ENCODE measurements at places on chromosomes 5 and 9. TPM values are rescaled to one million over a fixed set of nuclear protein-coding genes. Genes with fewer than 3 reads are reported as not detected.
A peak's percentile ranks its signal among the peaks of the same experiment; 100 is the strongest.

Gene LEAP2
- total RNA-seq = 2.5 TPM

- peaks cover 11% of the 10 kb centered on the region for H3K4me1 ChIP-seq
- H3K27me3 ChIP-seq = peaks cover 2% of the 10 kb centered on the region
- no peak overlapping the region for H3K27ac ChIP-seq
- H3K4me3 ChIP-seq = no peak overlapping the region
Measured at GRCh38 chr9:88090151-88090581, 48.1 kb downstream of the SPATA31C2 start.

DNA sequence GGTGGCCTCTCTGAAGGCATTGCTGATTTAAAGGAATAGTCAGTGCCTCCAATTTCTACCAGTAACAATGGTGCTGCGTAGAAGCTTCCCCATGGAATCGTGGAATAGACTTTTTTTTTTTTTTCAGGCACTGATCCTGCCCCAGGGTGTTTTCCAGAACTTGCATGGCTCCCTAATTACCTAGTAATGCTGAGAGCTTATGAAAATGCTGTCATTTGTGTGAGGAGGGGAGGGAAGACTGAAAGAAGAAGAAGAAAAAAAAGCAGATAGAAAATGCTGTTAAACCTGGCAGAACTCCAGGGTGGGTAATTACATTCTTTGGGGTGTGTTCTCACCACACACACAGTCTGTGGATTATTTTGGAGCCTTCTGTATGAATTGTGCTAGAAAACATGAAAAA, 4.8 kb upstream of the GRIA1 start:
- H3K27ac ChIP-seq = no peak overlapping the region
- peaks cover 2% of the 10 kb centered on the region for H3K27me3 ChIP-seq
- DNase-seq = no peak
- H3K4me1 ChIP-seq = peaks cover 4% of the 10 kb centered on the region
- no peaks in the 10 kb centered on the region for H3K36me3 ChIP-seq

Gene OTP
- 0.17 TPM for total RNA-seq

DNA sequence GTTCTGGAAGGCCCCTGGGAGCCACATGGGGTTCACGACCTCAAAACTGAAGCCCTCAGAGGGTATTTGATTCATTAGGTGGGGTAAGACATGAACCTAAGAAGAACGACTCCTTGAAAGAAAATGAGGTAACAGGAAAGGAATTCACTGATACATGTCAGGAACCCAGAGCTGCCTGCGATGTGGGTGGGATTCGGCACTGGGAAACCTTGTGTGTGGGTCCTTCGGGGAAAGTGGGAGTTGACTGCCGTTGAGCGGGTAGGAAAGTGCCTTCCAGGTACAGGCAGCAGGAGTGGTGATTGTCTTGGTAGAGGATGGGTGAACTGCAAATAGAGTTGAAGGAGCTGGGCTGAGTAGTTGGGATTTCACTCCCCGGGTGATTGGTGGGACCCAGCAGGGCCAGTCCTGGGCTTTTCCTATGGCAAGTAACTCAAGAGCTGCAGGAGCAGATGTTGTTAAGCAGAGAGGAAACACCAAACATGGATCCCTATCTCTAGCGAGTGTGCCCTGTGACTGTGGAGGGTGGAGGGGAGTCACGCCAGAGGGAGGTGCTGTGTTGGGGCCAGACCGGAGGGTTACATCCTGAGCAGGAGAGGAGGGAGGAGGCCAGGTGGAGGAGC, 30.8 kb downstream of the ANKRD33B start:
- H3K4me1 ChIP-seq = peaks cover 39% of the 10 kb centered on the region
- peak overlapping the region; percentile 92 for H3K27ac ChIP-seq
- peak overlapping the region; percentile 13 for H3K4me3 ChIP-seq

DNA sequence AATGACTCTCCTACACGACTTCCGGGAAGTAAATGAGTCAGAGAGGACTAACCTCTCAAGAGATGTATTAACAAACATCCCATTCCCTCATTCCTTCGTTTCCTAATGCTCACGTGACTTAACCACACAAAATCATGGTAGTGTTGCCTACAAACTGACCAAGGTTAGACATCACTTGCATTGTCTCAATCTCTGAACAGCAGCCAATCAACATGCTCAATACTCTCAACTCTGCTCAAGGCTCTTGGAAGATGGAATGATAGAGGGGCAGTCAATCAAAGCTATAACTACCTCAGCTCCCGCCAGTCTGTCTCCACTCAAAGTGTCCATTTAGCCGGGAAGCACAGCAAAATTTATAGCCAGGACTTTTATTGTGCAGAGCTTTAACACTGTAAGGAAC, 143.8 kb upstream of the PIK3R1 start:
- H3K27ac ChIP-seq = no peak overlapping the region
- no peaks in the 10 kb centered on the region for H3K27me3 ChIP-seq
- no peak overlapping the region for H3K4me3 ChIP-seq

Gene MRPS27
- 30.1 TPM for total RNA-seq

- no peaks in the 10 kb centered on the region for H3K27me3 ChIP-seq
- H3K27ac ChIP-seq = no peak overlapping the region
- H3K4me1 ChIP-seq = peaks cover under 1% of the 10 kb centered on the region
- no peak overlapping the region for H3K4me3 ChIP-seq
- H3K36me3 ChIP-seq = peaks cover 4% of the 10 kb centered on the region
Measured at GRCh38 chr5:4313138-4313537, 717.5 kb downstream of the IRX1 start.

GRCh38 chr5:128053291-128053954, 30.1 kb upstream of the SLC12A2 start:
- H3K4me1 ChIP-seq = no peaks in the 10 kb centered on the region
- no peak for DNase-seq
- no peaks in the 10 kb centered on the region for H3K27me3 ChIP-seq
- no peak overlapping the region for H3K4me3 ChIP-seq
- H3K27ac ChIP-seq = no peak overlapping the region

DNA sequence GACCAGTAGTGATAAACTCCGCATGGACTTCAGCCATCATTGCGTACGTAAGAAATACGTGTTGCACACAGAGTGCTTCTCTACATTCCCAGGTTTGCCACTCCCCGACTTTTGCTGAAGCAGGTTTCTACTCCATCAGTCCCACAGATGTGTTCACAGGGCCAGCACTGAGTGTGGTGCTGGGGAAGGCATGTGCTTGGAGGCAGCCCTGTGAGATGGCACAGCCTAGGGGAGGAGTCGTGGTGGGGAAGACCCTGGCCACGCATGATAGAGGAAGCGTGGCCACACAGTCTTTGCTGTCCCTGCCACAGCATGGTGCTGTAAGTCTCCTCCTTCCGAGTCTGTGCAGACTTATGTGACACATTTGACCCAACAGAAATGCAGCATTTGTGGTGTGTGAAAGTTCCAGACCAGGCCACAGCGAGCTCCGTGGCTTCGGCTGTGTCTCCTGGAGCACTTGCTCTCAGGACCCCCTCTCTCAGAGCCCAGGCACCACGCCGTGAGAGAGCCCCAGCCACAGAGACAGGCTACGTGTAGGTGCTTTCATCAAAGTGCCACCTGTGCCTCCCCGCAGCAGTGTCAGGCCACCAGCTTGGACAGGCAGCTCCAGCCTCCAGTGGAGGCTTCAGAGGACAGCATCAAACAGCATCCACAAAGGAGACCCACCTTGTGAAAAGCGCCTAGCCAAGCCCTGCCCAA, 197.8 kb downstream of the AUH start:
- H3K4me3 ChIP-seq = no peak overlapping the region
- no peaks in the 10 kb centered on the region for H3K4me1 ChIP-seq
- H3K27me3 ChIP-seq = no peaks in the 10 kb centered on the region

DNA sequence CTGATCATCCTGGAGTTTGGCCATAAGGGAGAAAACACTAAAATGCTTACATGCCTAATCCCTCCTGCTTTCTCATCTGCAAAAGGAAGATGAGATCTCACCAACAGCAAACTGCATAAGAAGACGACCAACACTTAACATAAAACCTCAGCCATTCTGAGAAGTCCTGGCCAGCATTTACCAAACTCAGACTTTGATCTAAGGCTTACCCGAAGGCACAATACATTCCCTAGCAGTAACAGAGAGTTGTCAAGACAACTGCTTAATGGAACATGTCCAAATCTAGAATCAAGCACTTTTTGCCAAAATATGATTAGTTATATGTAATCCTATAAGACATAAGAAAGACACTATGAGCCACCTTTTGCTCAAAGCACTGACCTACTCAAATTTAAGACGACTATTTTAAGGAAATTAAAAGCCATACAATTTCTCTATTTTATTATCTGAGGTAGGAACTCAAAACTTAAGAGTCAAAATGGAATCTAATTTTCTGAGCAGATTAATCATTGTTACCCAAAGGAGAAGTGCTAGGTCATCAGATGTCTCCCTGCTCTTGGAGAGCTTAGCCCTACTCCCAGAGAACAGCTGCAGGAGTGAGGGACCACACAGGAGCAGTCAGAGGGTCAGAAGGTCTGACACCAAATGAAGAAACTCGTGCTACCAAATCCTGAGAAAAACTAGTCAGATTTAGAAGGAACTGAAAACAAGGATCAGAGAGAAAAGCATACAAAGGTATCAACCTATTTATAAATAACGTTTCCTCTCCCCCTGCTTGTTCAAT, 39.3 kb downstream of the EPB41L4A start:
- H3K4me1 ChIP-seq = peaks cover 55% of the 10 kb centered on the region
- H3K36me3 ChIP-seq = no peaks in the 10 kb centered on the region
- peak overlapping the region; percentile 0 for H3K4me3 ChIP-seq
- H3K27me3 ChIP-seq = no peaks in the 10 kb centered on the region
- H3K27ac ChIP-seq = no peak overlapping the region

All from glutamatergic neuron (in vitro differentiated cells).